ENCODE measurements at places on chromosomes 11 and 22.
A peak's percentile ranks its signal among the peaks of the same experiment; 100 is the strongest.

DNA sequence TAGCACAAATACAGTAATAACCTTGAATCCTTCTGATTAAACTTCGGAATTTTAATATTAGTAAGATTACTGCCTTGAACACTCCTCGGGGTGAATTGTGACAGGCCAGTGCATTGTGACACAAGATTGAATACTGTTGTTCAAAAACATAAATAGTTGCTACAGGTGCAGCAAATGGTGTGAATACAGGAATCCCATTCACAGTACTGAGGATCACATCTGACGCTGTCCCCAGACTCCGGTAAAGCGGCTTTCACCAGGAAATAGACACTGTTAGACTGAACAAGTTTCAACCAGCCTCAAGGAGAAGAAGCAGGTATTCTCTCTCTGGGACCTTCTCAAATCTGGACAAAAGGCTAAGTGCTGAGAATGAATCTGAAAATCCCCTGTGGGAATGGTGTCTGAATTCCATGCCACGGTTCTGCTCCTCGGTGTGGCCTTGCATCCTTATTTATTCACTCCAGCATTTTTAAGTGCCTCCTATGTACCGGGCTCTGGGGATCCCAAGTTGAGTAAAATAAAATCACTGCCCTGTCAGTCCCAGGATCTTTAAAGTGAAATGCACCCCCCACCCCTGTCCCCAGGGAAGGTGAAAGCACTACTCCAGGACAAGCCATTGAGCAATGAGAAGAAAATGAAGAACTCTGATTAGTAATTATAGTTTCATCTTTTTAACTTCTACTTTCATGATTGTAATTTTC is 3.4 kb downstream of the LGR4 start:
- no peak for DNase-seq

GRCh38 chr11:88535916-88536547 is 198.5 kb upstream of the CTSC start:
- DNase-seq, result no peak

GRCh38 chr11:1007279-1007678 is 29.2 kb downstream of the MUC6 start:
- DNase-seq, result no peak

DNA sequence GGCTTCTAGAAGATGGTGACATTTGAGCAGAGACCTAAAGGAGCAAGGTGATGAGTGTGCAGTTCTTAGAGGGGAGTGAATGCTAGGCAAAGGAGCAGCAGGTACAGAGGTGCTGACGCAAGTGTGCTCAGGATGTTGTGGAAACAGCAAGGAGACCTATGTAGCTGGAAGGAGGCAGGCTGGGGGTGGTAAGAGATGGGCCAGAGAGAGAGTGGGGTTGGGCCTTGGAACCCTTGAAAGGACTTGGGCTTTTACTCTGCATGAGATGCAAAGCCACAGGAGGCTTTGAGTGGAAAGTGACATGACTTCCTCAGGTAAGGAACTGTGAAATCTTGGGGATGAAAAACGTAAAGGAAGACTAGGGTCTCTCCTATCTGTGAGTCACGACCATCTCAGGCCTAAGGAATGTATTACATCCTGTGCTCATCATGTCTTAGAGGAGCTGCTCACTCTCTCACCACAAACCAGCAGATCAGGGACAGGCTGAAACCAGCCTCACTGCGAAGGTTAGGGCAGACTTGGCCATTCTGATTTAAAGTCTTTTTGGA is 65.4 kb downstream of the MICAL2 start:
- no peak for DNase-seq

GRCh38 chr11:108748968-108749367 is 84.1 kb downstream of the DDX10 start:
- no peak for DNase-seq

DNA sequence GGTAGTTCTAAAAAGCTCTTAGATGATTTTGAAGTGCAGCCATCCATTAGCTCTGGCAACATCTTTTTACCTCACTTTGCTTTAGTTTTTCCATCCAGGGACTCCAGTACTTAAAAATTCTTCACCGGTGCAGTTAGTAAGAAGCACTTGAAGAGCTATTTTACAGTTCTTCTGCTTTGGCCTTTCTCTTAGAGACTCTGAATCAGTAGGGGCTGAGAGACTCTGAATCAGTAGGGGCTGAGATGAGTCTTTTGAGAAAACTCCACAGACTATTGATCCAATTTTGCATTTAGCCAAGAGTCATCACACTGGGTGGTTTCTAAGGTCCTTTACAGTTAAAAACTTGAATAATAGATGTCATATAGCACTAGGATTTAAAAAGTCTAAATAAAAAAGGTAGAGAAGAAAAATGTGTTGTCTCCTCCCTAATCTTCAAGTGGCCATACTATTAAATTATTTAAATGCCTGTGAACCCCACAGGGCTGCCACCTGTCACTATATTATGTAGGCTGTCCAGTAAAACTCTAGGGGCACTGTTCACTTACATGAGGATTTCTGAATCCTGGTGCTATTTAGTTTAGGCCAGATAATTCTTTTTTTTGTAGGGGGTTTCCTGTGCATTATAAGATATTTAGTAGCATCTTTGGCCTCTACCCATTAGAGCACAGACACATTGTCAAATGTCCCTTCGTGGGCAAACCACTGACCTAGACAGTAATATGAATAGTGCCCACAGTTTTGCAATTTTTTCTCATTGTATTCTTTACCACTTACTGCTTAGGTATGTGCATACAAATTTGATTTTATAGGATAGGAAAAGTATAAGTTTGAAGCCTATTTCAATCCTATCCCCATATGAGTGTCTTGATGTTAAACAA is 26.3 kb upstream of the HIKESHI start:
- peak; percentile 12 for DNase-seq

DNA sequence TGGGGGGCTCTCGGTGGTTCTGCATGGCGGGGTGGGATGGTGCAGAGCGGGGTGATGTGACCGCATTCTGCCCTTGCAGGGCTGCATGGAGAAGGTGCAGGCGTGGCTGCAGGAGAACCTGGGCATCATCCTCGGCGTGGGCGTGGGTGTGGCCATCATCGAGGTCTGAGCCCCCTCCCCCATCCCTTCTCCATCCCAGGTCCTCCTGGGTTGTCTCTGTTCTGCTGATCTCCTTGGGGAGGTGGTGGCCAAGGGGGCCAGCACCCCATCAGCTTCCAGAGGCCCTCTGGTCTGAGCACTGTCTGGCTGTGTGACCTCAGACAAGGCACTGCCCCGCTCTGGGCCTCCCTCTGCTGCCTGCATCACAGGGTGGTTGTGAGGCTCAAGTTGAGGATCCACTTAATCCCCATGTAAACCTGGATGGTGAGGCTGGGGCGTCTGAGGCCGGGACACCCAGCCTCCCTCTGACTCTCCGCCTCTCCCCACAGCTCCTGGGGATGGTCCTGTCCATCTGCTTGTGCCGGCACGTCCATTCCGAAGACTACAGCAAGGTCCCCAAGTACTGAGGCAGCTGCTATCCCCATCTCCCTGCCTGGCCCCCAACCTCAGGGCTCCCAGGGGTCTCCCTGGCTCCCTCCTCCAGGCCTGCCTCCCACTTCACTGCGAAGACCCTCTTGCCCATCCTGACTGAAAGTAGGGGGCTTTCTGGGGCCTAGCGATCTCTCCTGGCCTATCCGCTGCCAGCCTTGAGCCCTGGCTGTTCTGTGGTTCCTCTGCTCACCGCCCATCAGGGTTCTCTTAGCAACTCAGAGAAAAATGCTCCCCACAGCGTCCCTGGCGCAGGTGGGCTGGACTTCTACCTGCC is 53.3 kb downstream of the CD82 start:
- DNase-seq, result no peak

- DNase-seq, result no peak
Observed at GRCh38 chr11:116111546-116111945, 607.3 kb upstream of the CADM1 start.

DNA sequence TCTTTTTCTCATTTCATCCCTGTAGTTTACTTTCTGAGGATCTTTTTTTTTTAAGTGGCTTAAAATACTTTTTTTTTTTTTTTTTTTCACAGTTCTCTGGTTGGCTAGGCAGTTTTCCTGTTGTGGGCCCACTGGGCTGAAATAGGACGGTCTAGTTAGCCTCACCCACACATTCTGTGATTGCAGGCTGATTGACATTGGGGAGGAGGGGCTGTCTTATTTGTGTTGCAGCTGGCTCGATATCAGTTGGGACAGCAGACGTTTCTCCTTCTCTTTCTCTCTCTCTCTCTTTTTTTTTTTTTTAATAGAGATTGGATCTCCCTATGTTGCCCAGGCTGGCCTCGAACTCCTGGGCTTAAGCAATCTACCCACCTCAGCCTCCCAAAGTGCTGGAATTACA is 6.9 kb downstream of the BCR start:
- no peak for DNase-seq

DNA sequence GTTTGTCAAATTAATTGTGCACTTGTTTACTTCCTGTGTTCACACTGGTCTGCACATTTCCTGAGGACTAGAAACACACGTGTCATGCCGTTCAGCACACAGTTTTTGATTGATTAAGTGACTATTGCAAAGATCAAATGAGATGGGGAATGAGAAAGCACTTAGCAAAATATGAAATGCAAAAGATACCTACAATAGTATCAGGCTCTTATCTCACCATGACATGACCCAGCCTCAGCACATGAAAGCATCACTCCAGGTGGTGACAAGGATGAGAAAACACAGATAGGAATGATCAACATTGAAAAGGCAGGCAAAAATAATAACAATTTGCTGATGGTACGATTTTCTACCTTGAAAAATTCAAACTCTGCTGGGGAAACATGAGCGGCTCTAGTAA is 42.1 kb upstream of the TP53I11 start:
- no peak for DNase-seq

GRCh38 chr22:41768430-41768829 is 32.0 kb upstream of the CCDC134 start:
- DNase-seq, result no peak

DNA sequence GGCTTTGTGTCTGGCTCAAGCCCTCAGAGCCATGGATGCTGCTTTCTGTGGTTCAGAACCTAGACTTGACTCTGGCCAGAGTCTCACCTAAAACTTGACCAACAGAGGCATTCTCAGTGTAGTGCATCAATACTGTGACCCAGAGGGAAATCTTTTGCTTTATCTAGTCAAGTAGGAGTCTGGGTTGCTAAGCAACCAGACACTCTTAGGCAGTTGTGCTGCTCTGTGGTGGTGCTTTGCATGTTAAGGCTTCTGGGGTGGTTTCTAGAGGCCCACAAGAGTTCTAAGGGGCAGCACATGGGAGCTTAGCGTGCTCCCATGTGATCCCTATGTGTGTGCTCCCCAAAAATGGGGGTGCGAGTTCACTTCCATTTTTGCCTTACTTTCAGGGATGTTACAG is 224.6 kb upstream of the PLET1 start:
- DNase-seq, result no peak

DNA sequence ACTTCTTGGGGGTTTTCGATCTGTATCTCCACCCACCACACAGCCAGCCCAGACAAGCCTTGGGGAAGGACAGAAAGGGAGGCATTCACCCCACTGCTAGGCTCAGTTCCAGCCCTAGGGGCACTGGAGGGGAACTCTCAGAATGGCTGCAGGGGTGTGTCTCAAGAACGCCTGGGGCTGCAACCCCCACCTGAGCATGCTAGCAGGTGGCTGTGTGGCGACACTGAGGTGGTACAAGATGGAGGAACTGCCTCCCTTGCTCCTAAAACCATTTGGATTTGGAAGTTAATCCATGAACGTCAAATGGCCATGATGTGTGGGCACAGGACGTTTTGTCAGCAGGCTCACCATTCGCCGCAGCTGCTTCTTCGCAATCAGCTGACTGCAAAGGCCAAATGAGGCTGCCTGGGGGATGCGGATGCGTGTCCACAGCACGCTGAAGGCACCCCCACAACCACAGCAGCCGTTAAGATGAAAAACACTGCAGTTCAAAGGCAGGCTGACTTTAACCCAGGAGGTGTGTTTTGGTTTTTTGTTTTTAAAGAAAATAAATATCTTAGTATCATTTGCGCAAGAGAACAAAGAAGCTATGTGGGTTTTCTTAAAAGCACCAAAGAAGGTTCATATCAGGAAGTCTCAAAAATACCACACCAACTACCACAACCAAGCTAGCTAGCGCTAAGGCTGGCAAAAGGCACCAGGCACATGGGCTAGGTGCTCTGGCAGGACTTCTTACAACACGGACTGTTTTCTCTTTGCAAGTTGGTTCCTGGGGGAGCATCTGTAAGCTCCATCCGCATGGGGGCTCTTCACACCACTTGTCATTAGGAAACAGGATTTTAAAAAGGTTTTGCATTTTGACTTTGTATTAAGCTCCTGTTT is 22.2 kb upstream of the NAP1L4 start:
- no peak for DNase-seq

All from NCI-H1105 treated with DMSO at 0.1 percent for 48 hours (cell line).